ENCODE measurements at places on chromosomes 3 and 15.

DNA sequence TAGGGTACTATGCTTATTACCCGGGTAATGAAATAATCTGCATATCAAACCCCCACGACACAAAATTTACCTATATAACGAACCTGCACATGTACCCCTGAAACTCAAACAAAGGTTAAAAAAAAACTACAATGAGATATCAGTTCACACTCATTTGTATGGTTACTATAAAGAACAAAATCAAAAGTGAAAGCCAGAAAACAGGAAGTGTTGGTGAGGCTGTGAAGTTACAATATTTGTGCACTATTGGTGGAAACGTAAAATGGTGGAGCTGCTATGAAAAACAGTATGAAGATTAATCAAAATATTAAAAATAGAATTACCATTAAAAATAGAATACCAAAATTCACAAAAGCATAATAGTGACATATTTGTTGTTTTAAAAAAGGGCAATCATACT lies 128.9 kb downstream of the ZIC1 start:
- no peak for DNase-seq

- no peak for DNase-seq
Measured at GRCh38 chr3:47295976-47296375, 13.2 kb downstream of the KLHL18 start.

- no peak for DNase-seq
Measured at GRCh38 chr3:143840636-143841035, 7.6 kb downstream of the SLC9A9 start.

GRCh38 chr3:133461291-133461690 lies 61.4 kb downstream of the BFSP2 start:
- no peak for DNase-seq

GRCh38 chr3:56878074-56878473 lies 76.3 kb upstream of the ARHGEF3 start:
- DNase-seq = no peak

GRCh38 chr3:53056442-53056841 lies 10.6 kb upstream of the SFMBT1 start:
- no peak for DNase-seq

DNA sequence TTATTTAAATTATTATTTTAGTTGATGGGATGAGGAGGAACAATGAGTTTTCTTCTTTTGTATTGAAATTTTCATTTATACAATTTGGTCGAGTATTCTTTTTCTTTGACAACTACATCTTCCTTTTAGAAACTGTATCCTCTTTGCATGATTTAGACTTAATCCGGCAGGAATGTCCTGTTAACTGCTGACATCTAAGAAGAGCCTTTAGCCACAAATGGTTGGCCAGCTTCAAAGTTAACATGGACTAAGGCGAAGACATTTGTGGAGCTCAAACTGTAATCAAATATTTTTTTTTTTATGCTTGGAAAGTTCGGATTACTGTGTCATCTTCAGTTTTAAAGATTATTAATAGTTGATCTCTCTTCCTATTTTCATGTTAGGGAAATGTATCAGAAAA lies 43.2 kb downstream of the RIOX2 start:
- no peak for DNase-seq

- no peak for DNase-seq
Measured at GRCh38 chr3:57169108-57169507, 4.0 kb upstream of the IL17RD start.

DNA sequence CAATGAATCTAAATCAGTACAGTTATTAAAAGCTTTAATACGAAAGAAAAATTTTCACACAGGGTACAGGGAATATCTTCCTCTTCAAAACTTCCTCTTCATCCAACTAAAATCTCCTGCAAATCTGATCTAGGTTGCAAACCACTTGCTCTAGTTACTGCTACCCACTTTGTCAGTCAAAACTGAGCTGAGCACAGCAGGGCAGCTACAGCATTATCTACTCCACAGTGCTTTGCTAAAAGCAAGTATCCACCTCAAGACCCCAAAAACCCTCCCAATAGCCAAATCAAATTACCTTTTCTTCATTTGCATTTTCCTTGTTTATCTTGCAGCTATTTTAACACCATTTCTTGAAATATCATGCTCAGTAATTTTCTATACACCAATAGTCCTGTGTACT lies 14.7 kb downstream of the ZNF280D start:
- DNase-seq = no peak

- no peak for DNase-seq
Measured at GRCh38 chr15:84003791-84004503, 231.6 kb upstream of the GOLGA6L4 start.

- no peak for DNase-seq
Measured at GRCh38 chr3:191963182-191963581, 502.2 kb downstream of the PYDC2 start.

- no peak for DNase-seq
Measured at GRCh38 chr3:158091531-158091930, 14.7 kb downstream of the SHOX2 start.

GRCh38 chr3:171673951-171674350 lies 136.3 kb downstream of the PLD1 start:
- DNase-seq = no peak

DNA sequence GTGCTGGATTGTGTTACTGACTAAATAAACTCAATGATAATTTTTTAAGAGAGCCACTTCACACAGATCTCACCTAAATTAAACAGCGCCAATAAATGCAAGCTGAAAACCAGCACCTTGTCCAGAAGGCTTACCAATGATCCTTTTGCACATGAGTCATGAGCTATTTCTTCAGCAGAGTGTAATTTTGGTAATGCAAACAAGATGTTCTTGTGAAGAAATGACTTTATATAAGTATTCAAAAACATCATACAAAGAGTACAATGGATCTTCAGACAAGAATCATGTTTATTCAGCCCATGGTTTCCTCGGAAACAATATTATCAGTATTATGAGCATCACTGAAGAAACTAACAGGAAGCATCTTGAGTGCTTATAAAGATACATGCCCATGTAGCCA lies 263.8 kb upstream of the UBE2E2 start:
- DNase-seq = no peak

DNA sequence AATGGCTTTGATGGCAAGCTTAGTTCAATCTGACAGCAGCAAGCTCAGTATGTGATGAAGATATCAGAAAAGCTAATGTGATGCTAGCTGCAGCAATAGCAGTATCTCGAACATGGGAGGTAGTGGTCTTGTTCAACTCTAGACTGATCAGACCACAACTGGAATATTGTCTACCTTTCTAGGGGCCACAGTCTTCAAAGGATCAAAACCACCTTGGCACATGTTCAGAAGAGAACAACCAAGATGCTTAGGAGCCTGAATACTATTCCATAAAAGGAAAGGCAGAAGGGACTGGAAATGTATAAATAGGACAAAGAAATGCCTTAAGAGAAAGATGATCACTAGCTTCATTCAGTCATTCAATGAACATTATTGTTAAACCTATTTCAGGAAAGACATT lies 2.3 kb downstream of the C3orf70 start:
- no peak for DNase-seq

- DNase-seq = no peak
Measured at GRCh38 chr3:66860771-66861170, 137.3 kb upstream of the KBTBD8 start.

DNA sequence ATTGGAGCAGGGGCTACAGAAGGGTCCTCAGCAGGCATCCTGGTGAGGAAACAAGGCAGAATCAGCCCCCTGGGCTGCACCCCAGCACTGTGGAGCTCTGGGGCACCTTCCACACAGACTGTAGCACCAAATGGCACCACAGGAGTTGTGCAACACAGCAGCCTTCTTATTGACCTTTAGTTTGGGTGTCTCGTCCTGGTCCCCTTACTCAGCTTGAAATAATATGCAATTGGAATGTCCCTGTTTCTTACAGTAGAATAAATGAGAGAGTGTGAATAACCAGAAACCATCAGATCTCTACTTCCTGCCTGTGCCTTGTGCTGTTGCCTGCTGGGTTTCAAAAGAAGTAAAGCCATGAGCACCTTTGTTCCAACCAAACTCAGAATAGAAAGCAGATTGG lies 44.5 kb downstream of the RPLP1 start:
- DNase-seq = no peak

DNA sequence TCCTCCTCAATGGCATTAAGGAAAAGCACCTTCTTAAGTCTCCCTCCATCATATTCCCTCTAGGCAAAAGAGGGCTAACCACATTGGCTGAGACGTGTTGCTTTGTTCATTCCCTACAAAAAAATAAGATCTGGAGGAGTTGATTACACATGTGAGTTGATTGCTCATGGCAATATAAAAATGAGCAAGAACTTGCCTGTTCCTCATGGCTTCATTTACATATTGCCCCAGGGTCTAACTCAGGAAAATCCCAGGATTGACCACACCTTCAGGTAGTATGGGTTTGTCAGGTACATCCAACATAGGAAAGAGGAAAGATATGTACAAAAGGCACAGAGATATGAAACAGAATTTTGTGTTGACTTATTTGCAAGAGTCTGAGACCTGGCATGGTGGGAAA lies 35.5 kb downstream of the NFKBIZ start:
- no peak for DNase-seq

GRCh38 chr15:63449731-63450130 lies 54.7 kb upstream of the USP3 start:
- DNase-seq = no peak

DNA sequence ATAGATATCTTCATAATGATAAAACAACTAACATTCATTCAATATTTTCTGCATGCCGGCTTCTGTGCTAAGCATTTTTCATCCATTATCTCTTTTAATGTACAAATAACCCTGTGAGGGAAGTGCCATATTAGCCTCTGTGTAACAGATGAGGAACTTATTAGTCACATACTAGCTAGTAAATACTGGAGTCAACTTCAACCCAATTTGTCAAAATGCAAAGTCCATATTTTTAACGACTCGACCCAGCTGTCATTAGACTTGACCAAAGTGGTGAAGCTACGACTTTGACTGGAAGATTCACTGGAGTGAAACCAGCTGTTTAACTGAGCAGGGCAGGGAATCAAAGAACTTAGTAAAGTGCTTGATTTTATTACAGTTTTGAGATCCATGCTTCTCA lies 41.6 kb downstream of the PARP15 start:
- no peak for DNase-seq

DNA sequence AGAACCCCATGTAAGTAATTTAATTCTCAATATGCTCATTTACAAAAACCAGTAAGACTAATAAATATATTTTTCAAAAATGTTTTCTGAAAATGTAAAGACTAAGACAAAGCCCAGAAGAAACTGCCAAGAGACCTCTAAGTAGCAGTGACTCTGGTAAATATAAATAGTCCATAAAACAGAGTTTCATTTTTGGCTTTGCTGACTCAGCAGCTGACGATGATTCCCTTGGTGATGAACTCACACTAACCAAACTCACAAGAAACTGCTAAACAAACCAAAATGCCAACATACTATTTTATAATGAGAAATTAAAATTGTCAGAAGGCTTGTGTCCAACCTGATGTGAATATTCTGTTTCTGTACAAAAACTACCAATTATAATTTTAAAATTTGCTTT lies 31.5 kb upstream of the IMPG2 start:
- no peak for DNase-seq

- no peak for DNase-seq
Measured at GRCh38 chr3:71453822-71454511, 129.6 kb downstream of the FOXP1 start.

- no peak for DNase-seq
Measured at GRCh38 chr3:52851348-52851747, 16.5 kb upstream of the MUSTN1 start.

- DNase-seq = no peak
Measured at GRCh38 chr3:6273878-6274277, 587.0 kb upstream of the GRM7 start.

DNA sequence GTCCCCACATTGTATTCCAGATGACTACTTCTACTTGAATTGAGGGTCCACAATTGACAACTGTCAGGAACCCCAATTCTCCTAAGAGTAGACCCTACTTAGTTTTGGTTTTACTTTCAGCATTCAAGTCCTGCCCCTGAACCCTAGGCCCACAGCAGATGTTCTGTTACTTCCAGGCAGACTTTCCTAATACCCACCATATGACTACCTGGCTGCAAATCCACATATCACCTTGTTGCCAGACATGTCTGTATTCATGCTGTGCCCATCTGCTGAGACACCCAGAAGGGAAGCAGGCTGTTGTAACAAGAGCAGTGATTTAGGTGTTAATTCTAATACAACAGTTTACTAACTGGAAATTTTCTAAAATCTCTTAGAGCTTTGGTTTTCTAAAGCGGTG lies 235.1 kb upstream of the CCDC54 start:
- DNase-seq = no peak

GRCh38 chr3:98563661-98564281 lies 29.6 kb downstream of the CPOX start:
- no peak for DNase-seq

DNA sequence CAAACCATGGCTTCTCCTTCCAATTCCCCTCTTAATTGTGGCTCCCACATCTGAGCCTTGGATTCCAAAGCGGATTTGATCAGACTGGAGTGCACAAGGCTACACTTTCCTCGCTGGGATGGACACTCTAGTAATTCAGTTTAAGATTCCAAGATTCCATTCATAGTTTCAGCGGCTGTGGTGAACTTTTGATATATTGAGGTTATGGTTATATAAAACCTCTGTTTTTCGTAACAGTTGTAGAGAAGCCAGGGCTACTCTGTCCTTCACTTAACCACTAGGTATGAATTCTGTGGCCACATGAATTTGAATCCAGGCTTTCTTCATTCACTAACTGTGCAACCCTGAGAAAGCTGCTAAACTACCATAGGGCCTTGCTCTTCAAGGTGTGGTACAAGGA lies 67.9 kb upstream of the KY start:
- no peak for DNase-seq

DNA sequence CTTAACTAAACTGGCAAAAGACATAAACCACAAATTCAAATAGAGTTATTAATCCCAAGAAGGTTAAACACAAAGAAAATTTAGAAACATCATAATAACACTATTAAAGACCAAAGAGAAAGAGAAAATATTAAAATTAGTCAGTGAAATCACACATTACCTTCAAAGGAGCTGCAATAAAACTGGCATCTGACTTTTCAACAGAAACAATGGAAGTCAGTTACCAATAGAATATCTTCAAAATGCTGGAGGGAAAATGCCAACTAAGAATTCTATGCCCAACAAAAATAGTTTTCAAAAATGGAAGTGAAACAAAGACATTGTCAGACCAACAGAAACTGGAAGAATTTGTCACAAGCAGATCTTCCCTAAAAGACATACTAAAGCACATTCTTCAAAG lies 68.7 kb upstream of the RNF7 start:
- no peak for DNase-seq

DNA sequence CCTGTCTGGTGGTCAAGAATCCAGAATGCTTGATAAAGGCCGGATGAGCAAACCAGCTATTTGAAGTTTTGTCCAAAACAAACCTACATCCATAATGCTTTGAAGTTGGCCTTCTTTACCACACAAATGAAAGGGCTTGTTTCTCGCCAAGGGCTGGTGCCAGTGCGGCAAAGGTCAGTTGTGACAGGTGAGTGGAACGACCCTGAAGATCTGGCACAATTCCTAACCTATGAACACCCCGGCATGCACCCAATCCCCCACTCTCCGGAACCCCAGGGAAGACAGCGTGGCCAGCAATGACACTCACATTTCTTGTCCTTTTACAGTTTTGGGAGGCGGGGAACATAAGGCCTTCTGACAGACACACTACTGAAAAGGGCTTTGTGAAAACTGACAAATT lies 90.6 kb downstream of the ATP10A start:
- no peak for DNase-seq

All from stimulated activated CD4-positive, alpha-beta T cell treated with anti-CD3 and anti-CD28 coated beads, Interleukin-1b, Interleukin-23, amount 100 ng/mL, for 1 hour (primary cell).